ENCODE measurements at places on chromosomes 7 and 10.

GRCh38 chr10:95517536-95518454, 43.4 kb downstream of the SORBS1 start:
- no peak for DNase-seq

DNA sequence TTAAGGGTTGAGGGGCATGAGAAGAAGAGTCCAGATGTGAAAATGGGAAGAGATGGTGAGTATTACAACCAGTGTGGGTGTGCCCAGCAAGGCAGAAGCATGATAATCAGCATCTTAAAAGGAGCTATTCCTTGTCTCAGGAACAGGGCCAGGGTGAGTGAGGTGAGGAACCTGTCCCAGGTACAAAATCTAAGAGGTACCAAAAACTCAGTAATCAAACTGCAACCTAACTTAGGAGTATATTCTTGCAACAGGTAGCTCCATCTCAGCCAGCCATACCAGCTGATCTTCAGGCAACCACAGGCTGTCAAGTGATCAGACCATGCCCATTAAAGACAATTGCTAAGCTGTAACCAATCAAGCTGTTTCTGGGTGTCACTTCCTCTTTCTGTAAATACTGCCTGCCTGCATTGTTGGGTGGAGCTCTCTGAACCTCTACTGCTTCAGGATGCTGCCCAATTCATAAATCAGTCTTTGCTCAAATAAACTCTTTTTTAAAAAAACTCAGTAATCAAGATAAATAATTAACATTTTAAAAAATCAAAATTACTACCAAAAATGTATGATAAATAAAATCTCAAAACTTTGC, 7.4 kb downstream of the KEL start:
- no peak for DNase-seq

DNA sequence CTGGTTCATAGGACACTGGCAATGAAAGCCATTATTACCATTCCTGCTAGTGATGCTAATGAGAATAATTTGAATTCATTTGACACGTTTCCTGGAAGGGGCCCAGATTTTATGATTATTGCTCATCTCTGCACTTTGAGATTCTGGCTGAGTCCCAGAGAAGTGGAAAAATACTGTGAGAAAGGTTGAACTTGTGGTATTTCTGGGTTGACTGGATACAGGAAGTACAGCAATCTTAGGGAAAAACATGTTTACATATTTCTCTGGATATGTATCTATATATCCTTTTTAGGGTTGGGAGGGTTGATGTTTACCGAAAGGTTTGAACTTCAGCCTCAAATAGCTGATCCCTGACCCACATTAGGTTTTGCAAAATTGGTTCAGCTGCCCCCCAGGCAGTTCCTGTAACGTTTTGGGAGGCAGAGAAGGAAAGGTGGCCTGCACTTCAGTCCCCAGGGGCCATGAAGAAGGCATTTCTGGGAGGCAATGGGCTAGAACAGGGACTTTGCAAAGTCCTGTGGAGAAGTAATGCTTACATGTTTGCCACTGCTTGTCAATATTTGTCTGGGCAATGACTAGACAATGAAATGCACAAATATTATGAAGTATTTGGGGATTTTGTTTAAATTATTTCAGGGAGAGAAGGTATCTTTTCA, 253.7 kb upstream of the PITRM1 start:
- no peak for DNase-seq

GRCh38 chr7:131222171-131222570, 105.5 kb upstream of the MKLN1 start:
- no peak for DNase-seq

- DNase-seq: no peak
These were observed 101.3 kb downstream of the THSD7A start for GRCh38 chr7:11730725-11731124.

DNA sequence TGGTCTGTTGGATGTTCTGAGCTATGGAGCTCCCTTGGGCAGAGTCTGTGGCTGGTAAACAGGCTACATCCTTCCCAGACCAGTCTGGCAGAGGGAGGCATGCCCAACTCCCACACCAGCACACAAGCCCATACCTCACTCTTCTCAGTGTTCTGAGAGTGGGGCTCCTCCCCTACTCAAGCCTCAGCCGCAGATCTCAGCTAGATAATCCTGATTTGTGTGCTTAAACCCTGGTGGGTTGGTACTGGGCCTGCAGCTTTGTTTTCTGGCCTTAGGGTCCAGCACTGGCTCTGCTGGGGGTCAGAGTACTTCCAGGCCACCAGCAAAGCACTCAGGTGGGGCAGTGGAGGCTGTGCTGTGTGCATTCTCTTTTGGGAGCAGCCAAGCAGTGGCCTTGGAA, 70.4 kb downstream of the MGAM2 start:
- DNase-seq: no peak

DNA sequence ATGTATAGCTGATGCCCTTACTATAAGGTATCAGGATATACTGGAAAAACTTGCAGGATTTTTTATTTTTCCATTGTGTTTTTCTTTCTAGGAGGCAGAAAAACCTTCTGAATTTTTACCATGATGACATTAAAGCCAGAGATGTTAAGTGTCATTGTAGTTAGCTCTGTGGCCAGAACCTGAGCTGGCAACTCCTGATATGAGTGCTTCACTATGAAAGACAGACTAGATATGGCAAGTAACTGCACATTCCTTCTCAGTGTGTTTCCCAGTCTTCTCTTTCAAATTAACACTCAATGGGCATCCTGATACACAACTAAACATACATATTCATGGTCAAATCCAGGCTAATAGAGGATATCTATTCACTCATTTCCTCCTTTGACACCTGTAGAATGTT, 166.2 kb downstream of the CTTNBP2 start:
- no peak for DNase-seq

GRCh38 chr7:152085131-152085530, 59.7 kb downstream of the GALNT11 start:
- DNase-seq: no peak

- no peak for DNase-seq
These were observed 87.5 kb downstream of the ATXN7L1 start for GRCh38 chr7:105788816-105789349.

- no peak for DNase-seq
These were observed 166.5 kb downstream of the KCNMA1 start for GRCh38 chr10:77471069-77471536.

DNA sequence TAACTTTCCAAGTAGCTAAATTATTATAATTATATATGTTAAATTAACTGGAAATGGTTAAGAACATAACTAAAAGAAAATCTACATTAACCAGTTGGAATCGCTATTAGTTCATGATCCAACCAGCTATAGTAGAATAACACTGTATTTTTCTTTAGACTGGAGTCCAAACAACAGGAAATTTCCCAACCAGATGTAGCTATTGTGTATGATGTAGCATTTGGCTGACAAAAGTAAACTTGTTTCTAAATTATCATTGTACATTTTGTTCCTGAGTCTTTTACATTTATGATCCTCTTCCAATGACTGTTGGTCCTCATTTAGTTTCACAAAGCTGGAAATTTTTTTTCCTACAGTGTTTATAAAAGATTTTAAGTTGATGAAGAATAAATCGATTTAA, 62.1 kb downstream of the PAPSS2 start:
- DNase-seq: no peak

GRCh38 chr10:2294739-2295138, 557.4 kb upstream of the ADARB2 start:
- DNase-seq: no peak

- no peak for DNase-seq
These were observed 745 bp downstream of the SLC16A9 start for GRCh38 chr10:59708816-59709394.

- peak; percentile 43 for DNase-seq
These were observed 153.3 kb downstream of the STK31 start for GRCh38 chr7:23863209-23863787.

DNA sequence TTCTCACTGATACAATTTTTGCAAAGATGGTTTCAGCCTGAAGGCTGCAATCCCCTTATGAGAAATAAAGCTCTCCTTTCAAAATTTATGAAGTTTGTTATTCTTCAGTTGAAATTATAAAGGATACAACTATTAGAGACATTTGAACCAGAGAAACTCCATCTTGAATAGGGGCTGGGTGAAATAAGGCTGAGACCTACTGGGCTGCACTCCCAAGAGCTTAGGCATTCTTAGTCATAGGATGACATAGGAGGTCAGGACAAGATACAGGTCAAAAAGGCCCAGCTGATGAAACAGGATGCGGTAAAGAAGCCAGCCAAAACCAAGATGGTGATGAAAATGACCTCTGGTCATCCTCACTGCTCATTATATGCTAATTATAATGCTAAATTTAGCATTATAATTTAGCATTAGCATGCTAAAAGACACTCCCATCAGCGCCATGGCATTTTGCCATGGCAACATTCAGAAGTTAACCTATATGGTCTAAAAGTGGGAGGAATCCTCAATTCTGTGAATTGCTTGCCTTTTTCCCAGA, 22.4 kb upstream of the IFIT1B start:
- DNase-seq: no peak

GRCh38 chr10:35546824-35547225, 58.3 kb upstream of the GJD4 start:
- no peak for DNase-seq

GRCh38 chr10:71622154-71622526, 97.4 kb downstream of the C10orf105 start:
- no peak for DNase-seq

- DNase-seq: no peak
These were observed 57.2 kb upstream of the TMEM196 start for GRCh38 chr7:19830604-19831003.

Data from hematopoietic multipotent progenitor cell (in vitro differentiated cells).